NCI-H1092 treated with DMSO at 0.1 percent for 48 hours (cell line): ENCODE measurements at places on chromosomes 4 and X.

- no peak for DNase-seq
These were observed 517.7 kb upstream of the GALNT7 start for GRCh38 chr4:172650758-172651530.

GRCh38 chr4:24780936-24781495 is 14.4 kb upstream of the SOD3 start:
- no peak for DNase-seq

- peak; percentile 15 for DNase-seq
These were observed 36.0 kb upstream of the CD99L2 start for GRCh38 chrX:150934453-150934852.

GRCh38 chrX:2589186-2590020 is 88.6 kb upstream of the DHRSX start:
- DNase-seq = no peak

DNA sequence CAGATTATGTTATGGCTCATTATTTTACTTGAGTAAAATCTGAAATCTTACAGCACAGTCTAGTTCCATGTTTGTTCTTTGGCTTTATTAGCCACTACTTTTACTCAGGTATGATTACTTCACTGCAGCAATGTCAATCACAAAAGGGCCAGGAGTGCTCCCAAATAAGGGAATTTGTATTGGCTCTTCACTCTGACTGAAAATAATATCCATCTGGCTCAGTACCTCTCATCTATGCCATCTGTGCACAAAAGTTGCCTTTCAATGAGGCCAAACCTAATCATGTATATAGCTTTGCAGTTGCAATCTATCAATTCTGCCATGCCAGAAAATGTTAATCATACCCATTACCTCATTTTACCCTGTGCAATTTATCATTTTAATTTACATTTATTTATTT is 161.1 kb downstream of the TECRL start:
- DNase-seq = peak; percentile 5

DNA sequence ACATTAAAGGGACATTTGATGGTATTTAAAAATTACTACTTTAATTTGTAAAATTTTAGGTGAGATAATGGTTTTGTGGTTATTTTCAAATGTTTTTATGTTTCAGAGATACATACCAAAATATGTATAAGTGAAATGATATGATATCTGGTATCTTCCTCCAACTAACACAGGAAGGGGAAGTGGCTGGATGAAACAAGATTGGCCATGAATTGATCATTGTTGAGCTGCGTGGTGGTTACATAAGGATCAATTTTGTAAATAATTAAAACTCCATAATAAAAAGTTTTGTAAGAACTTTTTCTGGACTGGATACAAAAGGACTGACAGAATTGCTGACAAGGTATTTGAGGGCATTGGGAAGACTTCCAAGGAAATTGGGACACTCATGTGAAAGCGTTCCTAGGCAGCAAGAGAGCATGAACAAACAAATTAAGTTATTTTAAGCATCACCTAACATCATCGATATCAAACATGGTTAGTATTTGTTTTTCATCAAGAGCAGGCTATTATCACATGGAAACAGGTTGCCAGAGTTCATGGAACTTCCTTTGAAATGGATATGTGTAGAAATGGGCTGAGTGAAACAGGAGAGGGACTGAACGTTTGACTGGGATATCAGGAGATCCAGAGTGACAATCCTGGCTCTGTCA is 4.4 kb upstream of the PGM2 start:
- peak; percentile 58 for DNase-seq

DNA sequence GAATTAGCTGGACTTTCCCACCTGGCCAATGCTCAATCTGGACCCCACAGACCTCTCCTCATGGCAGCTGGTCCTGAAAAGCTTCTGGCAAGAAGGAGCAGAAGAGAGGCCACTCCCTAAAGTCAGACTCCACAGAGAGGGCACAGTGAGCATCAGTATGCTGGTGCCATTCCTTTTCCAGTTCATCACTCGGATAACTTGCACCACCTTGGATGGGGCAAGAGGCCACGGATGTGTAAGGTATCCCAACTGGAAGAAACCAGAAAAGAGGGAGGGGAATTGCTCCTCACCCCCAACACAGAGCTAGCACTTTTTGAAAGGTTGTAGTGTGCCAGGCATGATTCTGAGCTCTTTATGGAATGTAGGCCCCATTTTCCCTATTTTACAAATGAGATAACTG is 85.9 kb downstream of the STK32B start:
- DNase-seq = no peak

- no peak for DNase-seq
These were observed 151.3 kb upstream of the LEF1 start for GRCh38 chr4:108320061-108320460.

GRCh38 chr4:818106-818921 is 7.6 kb downstream of the CPLX1 start:
- no peak for DNase-seq

DNA sequence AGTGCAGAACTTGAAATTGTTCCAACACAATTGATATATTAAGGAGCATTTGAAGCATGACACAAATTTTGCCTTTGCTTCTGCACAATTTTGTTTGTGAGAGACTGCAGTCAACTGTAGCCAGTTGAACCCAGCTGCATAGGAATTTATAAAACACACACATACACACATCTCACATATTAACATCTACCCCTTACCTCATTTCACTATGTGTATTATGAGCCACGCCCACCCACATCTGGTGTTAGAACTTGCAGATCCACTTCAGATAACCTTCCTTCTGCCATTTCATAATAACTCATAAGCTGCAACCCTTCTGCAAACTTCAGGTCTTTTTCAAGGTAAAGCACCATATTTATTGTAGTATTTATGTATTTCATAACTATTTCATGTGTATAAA is 188.1 kb upstream of the WDFY3 start:
- no peak for DNase-seq

DNA sequence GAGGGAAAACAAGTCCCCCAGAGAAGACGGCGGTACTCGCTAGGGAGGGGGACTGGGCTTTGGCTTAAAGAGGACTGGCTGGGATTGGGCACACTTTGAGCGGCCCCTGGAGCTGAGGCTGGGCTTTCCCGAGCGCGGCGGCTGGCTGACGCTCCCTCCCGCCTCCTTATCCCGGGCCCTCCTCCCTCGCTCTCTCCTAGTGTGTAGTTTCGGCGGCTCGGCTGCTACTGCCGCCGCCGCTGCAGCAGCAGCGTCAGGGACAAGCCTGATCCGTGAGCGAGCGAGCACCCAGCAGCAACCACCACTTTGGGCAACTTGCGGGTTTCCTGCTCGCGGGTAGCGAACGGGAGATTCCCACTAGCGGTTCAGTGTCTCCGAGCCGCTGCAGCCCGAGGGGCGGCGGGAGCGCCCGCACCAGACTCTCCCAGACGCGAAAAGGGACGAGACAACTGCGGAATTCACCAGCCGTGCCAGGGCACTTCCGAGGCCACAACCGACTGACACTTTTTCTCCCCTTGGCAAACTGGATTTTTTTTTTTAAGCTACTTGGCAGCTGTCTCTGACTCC is 632 bp upstream of the PCDH7 start:
- DNase-seq = peak; percentile 44

- DNase-seq = no peak
These were observed 232.5 kb upstream of the GPRIN3 start for GRCh38 chr4:89539797-89540711.

GRCh38 chr4:6368601-6369000 is 99.0 kb downstream of the WFS1 start:
- no peak for DNase-seq

DNA sequence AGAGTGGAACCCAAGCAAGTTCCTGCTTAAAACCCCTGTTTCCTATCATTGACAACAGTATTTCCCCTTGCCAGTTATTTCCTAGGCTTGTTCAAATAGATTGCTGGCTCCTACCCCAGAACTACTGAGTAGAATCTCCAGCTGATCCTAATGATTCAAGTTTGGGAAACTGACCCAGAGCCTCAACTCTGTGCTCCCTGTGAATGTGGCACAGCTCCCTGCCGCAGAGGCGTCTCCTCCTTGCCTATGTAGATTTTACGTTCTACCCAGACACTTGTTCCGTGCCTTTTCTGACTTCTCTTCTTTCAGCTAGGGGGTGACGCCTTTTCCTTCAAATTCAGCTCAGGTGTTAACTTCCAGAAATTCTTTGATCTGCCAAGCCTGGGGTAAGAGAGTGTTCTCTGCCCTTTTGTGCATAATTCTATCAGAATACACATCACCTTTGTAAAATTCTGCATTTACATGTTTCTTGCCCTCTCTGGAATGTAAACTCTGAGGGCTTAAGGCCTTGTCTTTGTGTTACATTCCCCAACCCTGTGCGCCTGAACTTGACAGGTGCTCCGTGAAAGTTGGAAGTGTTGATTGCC is 4.4 kb downstream of the LSM6 start:
- no peak for DNase-seq

GRCh38 chr4:88163336-88163735 is 4.9 kb upstream of the ABCG2 start:
- DNase-seq = no peak

- DNase-seq = no peak
These were observed 608 bp downstream of the TAF1 start for GRCh38 chrX:71366674-71367256.
